Psoas muscle (tissue), 8 donors: ENCODE measurements at places on chromosomes 16 and 17. TPM values are rescaled to one million over a fixed set of nuclear protein-coding genes. Genes with fewer than 3 reads are reported as not detected.

Gene CCL5
- polyA plus RNA-seq = 0.38 TPM

Gene SERPINF2
- 2.4 TPM for polyA plus RNA-seq

Gene MYO15B
- 5.2 TPM for polyA plus RNA-seq

Gene KRTAP2-3
- not detected for polyA plus RNA-seq

Gene CEP295NL
- 0.04 TPM for polyA plus RNA-seq

Gene KRT27
- 0.01 TPM for polyA plus RNA-seq

Gene HOXB13
- polyA plus RNA-seq = not detected

Gene PRSS33
- polyA plus RNA-seq = not detected

Gene SLC46A1
- 2.5 TPM for polyA plus RNA-seq

Gene BIRC5
- polyA plus RNA-seq = 0.23 TPM

Gene PKMYT1
- 0.84 TPM for polyA plus RNA-seq

Gene ZNF750
- 5.1 TPM for polyA plus RNA-seq

Gene ATP2C2
- 0.03 TPM for polyA plus RNA-seq

Gene ENPP7
- polyA plus RNA-seq = not detected

Gene TMEM238L
- 0.07 TPM for polyA plus RNA-seq

Gene SLC22A31
- polyA plus RNA-seq = 0.03 TPM

Gene ZP2
- not detected for polyA plus RNA-seq

Gene SMARCD2
- polyA plus RNA-seq = 14.7 TPM

Gene G6PC1
- not detected for polyA plus RNA-seq

Gene GJC1
- polyA plus RNA-seq = 2.5 TPM

Gene SLC47A1
- 13.0 TPM for polyA plus RNA-seq

Gene CACNA1G
- 0.04 TPM for polyA plus RNA-seq

Gene KRTAP9-4
- not detected for polyA plus RNA-seq

Gene IRX6
- polyA plus RNA-seq = 1.7 TPM

Gene CD79B
- 3.7 TPM for polyA plus RNA-seq

Gene NHLRC4
- polyA plus RNA-seq = 0.27 TPM

Gene MYL4
- polyA plus RNA-seq = 1.3 TPM

Gene PRSS36
- polyA plus RNA-seq = 1.3 TPM

Gene GLP2R
- polyA plus RNA-seq = 0.12 TPM

Gene MFAP4
- polyA plus RNA-seq = 5.8 TPM

Gene ADGRG1
- polyA plus RNA-seq = 5.3 TPM

Gene RNF112
- 1.5 TPM for polyA plus RNA-seq

Gene FOXN1
- not detected for polyA plus RNA-seq

Gene HEATR3
- 8.6 TPM for polyA plus RNA-seq

Gene LDHD
- 20.5 TPM for polyA plus RNA-seq

Gene MCRIP1
- polyA plus RNA-seq = 57.1 TPM

Gene KRT28
- not detected for polyA plus RNA-seq

Gene TOX3
- 0.10 TPM for polyA plus RNA-seq

Gene DBNDD1
- 14.1 TPM for polyA plus RNA-seq

Gene ZNF469
- 0.30 TPM for polyA plus RNA-seq

Gene COQ9
- polyA plus RNA-seq = 169 TPM

Gene TP53TG3
- polyA plus RNA-seq = not detected

Gene DLX4
- polyA plus RNA-seq = not detected

Gene AATK
- 0.53 TPM for polyA plus RNA-seq

Gene PDILT
- not detected for polyA plus RNA-seq

Gene WNT9B
- 0.06 TPM for polyA plus RNA-seq

Gene USP43
- polyA plus RNA-seq = 0.01 TPM

Gene MAP2K4
- 40.0 TPM for polyA plus RNA-seq

Gene SOX8
- polyA plus RNA-seq = 5.0 TPM

Gene PDE6G
- polyA plus RNA-seq = 1.5 TPM

Gene PIRT
- not detected for polyA plus RNA-seq
